Small intestine (tissue), 16 donors: ENCODE measurements at places on chromosomes 2 and 18.
A peak's percentile ranks its signal among the peaks of the same experiment; 100 is the strongest.

- DNase-seq = no peak
Observed at GRCh38 chr2:40457366-40457765, 5.5 kb upstream of the SLC8A1 start.

- DNase-seq = no peak
Observed at GRCh38 chr2:143828763-143829537, 691.0 kb downstream of the ZEB2 start.

GRCh38 chr2:10846110-10846861, 33.7 kb upstream of the PDIA6 start:
- no peak for DNase-seq

GRCh38 chr2:213086050-213086449, 65.4 kb downstream of the IKZF2 start:
- DNase-seq = no peak

GRCh38 chr2:9331704-9332103, 91.6 kb downstream of the ITGB1BP1 start:
- DNase-seq = peak; percentile 22

- DNase-seq = peak; percentile 22
Observed at GRCh38 chr2:28652217-28652616, 99.4 kb upstream of the PPP1CB start.

- no peak for DNase-seq
Observed at GRCh38 chr2:10292033-10292432, 10.7 kb upstream of the HPCAL1 start.

GRCh38 chr2:8455236-8456150, 226.4 kb upstream of the ID2 start:
- no peak for DNase-seq

DNA sequence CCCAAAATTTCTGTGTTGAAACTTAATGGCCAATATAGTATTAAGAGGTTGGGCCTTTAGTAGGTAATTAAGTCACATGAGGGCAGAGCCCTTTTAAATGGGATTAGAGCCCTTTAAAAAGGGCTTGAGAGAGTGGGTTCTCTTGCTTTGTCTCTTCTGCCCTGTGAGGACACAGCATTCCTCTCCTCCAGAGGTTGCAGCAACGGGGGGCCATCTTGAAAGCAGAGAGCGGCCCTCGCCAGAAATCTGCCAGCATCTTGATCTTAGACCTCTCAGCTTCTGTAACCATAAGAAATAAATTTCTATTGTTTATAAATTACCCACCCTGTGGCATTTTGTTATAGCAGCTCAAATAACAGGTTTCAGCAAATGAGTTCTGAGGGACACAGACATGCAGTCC, 305.0 kb upstream of the LRP1B start:
- DNase-seq = no peak

DNA sequence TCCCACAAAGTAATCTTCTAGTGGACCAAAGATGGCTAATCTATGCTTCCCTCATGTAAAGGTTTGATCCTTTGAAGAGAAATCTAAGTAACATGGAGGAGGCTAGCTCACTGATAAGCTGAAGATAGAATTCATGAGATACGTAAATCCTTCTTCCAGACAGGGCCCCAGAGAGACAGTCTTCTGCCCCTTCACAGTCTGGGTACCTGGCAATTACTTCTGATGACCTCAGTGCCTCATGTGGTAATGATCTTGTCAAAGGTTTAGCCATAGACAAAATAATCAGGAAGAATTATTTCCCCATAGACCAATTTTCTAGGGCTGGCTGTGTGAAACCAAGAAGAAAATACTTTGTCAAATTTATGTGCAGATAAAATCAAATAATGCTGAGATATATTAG, 495.8 kb downstream of the METTL4 start:
- no peak for DNase-seq

DNA sequence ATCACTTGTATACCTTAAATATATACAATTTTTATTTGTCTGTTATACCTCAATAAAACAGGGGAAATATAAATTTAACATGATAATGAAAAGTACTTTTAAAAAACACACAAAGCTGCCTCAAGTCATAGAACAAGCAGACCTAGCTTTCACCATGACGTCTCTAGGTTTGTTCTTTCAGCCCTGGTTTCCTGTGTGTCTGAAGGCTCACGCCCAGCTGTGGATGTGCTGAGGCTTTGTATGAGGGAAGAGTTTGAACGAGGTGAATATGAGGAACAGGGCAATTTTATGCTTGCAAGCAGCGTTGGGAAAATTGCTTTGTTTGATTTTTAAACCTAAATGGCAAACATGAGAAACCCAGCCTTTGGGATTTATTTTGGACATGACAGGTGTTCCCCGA, 15.3 kb downstream of the SH3RF3 start:
- no peak for DNase-seq

- DNase-seq = no peak
Observed at GRCh38 chr2:232333361-232334135, 45.0 kb upstream of the ALPP start.

DNA sequence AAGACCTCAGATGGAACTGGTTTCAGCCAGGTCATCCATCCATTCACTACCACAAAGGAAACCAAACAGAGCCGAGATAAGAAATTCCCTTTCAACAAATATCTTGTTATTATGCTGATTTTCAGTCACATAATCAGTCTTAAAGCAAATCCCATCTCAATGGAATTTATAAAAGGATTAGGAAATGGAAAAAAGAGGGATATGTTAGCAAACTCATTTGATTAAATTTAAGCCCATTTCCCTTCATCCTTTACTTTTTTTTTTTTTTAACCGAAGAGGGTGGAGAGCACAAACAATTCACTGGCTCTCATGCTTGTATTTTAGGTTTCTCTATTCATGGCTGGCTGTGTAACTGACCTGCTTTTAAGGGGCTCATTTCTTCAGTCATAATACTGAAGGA, 109.0 kb upstream of the GATA6 start:
- DNase-seq = no peak

- no peak for DNase-seq
Observed at GRCh38 chr2:42961385-42961811, 169.0 kb upstream of the HAAO start.

DNA sequence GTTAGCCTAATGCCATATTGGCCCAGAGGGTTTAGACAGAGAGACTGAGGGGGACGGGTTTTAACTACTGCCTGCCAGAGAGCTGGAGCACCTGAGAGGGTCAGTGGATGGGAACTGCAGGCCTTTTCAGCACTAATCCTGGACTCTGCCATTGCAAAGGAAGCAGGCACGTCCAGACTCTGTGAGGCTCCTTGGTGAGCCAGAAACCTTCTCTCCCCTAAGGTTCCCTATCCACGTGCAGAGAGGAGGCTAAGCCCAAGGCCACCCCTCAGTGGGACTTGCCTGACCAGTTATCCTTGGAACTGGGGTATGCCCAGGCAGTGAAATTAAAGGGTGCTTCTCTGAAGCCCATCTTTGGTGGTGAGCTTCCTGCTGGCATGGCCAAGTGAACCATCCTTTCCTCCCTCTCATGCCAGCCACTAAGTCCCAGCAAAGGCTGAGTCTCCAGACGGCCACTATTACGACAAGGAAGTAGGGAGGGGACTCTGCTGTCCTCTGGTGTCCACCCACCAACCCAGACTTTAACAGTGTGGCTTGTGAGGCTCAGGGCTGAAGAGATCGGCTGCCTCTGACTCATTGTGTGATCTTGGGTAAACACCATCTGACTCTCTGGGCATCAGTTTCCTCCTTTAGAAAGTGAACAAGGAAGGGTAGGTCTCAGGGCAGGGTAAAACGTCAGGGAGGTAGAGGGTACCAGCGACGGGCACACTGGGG, 3.9 kb upstream of the MLPH start:
- DNase-seq = peak; percentile 54

DNA sequence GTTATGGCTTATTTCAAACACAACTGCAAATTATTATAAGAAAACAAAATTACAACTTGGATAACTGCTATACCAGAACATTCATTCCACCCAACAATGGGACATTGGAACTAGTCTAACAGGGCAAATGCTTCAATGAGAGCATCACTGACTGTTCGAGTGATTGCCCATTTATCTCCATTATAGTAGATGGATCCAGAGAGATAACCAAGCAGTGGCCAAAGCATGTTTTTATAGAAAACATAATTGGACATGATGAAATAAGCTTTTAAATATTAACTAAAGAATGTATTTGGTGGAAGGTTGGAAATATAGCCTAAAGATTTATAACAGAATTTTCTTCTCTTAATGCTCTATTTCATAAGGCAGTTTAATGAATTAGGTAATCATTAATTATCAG, 634.8 kb downstream of the NUP35 start:
- no peak for DNase-seq

DNA sequence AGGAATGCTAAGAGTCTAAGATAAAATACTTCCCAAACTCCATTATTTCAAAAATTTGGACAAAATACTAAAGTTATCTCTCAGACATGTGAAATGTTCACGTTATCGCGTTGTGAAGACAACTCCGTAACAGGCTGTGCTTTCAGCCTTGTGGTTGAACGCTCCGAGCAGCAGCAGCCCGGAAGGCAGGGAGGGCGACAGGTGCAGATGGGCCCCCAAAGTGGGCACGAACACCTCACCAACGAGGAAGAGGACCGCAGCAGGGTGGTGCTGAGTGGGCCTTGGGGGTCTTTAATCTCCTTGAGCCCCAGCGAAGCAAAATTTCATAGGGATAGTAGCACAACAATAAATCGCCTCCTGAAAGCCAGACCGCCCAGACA, 1.0 kb upstream of the FAM110C start:
- DNase-seq = peak; percentile 41

DNA sequence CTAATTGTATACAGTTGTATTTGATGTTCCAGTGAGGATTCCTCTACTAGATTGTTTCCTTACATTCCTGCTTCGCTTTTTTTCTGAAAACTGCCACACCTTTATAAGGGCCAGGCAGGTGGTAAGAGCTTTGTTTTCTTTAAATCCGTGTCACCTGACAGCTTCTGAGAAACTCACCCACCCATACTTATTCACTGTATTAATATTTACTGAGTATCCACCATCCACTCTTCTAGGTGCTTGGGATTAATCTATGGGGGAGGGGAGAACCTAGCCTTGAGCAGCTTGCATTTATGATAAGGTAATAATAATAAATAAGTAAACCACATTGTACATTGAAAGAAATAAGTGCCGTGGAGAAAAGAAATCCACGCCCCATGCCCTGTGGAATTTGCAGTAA, 174.7 kb upstream of the AGAP1 start:
- peak; percentile 17 for DNase-seq

GRCh38 chr2:106124106-106124756, 69.9 kb downstream of the UXS1 start:
- DNase-seq = no peak

GRCh38 chr2:29147963-29148362, 32.7 kb downstream of the CLIP4 start:
- no peak for DNase-seq

DNA sequence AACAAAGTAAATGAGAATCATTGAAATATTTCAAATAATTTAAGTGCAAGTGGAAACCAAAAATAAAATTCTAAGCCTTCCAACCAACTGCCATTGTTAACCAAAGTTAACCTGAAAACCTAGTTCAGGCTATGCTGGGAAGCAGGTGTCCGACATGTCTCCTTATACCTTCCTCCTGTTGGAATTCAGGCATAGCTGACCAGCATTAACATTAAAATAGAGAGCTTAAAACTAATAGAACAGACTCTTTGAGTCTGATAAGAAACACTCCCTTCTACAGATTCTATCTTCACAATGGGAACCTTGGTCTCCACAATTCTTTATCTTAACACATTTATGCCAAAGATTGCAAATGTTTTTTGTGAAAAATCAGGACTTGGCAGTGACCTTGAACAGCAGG, 1004.9 kb upstream of the NRXN1 start:
- no peak for DNase-seq

GRCh38 chr18:59988098-59988706, 88.4 kb downstream of the PMAIP1 start:
- DNase-seq = peak; percentile 49

- DNase-seq = no peak
Observed at GRCh38 chr2:105691947-105692390, 52.7 kb upstream of the NCK2 start.

GRCh38 chr2:217468042-217468830, 534.6 kb downstream of the TNS1 start:
- DNase-seq = no peak

- peak; percentile 90 for DNase-seq
Observed at GRCh38 chr2:164841719-164842623, at the start of gene COBLL1. Gene COBLL1, minus strand, starts transcription at chr2:164841823. Its CDS starts 627 bp downstream, at chr2:164841196.

- no peak for DNase-seq
Observed at GRCh38 chr2:25109822-25110221, 58.6 kb downstream of the POMC start.

- no peak for DNase-seq
Observed at GRCh38 chr2:137167651-137168050, 402.3 kb downstream of the THSD7B start.

- DNase-seq = no peak
Observed at GRCh38 chr2:221465776-221466175, 106.3 kb downstream of the EPHA4 start.

DNA sequence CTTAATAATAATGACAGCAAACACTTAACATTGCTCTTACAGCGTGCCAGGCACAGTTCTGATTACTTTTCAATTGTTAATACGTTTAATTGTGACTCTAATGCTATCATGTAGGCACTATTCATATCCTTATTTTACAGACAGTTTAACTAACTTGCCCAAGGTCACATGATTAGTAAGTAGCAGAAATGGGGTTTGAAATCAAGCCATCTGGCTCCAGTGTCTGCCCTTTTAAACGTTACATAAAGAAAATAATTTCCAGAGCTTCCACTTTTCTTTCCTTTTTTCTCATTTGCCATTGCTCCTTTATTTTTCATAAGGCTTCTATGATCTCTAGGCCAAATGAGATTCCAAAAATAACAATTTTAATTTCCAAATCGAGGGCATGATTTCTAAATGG, 50.6 kb upstream of the IKZF2 start:
- DNase-seq = no peak
